HuH-7 (cell line): ENCODE measurements at places on chromosomes 12 and 14.

DNA sequence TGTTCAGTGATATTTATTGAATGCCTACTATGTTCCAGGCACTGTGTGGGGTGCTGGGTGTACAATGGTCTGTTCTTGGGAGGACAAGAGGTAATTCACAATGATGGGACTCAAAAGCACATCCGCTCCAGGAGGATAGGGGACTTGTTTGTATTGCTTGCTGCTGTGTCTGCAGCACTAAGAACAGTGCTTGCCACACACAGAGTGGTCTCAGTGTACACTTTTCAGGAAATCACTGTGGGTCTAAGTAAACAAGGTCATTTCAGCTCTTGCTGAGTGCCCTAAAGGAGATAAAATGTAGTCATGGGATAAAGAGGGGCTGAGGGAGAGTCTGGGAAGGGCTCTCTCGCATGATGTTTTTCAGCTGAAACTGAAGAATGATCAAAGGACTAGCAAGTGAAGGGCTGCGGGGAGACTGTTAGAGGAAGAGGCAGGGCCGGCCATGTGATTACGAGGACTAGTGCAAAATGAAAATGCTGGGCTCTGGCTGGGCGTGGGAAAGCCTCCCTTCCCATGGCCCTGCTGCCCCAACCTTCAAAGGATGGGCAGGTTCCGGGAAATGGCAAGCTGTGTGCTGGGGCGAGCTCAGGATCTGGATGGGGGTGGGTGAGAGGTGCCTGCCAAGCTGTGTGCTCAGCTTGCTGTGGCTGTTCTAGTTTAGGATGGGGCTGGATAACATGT, 39.1 kb downstream of the ADCK1 start:
- no peak for DNase-seq

DNA sequence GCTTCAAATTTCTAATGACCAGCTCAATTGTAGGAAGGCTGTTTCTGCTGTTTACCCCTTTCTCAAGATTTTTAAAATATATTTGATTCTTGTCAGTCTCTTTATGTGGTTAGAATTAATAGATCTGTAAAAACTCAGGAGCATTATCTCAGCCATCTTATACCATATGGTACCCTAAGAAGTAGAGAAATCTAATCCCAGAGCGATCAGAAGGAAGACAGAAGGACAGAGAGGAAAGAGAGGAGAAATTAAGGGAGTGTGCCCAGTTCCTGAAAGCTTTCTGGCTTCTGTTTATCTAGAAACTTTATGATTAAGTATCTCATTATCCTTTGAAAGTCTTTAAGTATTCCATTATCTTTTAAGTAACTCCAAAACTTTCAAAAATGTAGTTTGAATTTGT, 152.1 kb upstream of the NAV3 start:
- no peak for DNase-seq

DNA sequence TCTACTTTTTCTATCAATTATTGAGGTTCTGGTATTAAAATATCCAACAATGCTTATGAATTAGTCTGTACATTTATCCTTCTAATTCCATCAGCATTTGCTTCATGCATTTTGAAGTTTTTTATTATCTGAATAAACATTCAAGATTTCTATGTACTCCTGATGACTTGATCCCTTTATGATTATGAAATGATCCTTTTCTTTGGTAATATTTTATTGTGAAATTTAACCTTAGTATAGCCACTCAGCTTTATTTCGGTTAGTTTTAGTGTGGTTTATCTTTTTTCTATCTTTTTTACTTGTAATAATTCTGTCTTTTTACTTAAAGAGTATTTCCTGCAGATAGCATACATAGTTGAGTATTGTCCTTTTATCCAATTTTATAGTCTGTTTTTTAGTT, 106.6 kb downstream of the SNAPC1 start:
- DNase-seq = no peak

- DNase-seq = no peak
These were observed 135.8 kb downstream of the ITPR2 start for GRCh38 chr12:26697217-26697616.

DNA sequence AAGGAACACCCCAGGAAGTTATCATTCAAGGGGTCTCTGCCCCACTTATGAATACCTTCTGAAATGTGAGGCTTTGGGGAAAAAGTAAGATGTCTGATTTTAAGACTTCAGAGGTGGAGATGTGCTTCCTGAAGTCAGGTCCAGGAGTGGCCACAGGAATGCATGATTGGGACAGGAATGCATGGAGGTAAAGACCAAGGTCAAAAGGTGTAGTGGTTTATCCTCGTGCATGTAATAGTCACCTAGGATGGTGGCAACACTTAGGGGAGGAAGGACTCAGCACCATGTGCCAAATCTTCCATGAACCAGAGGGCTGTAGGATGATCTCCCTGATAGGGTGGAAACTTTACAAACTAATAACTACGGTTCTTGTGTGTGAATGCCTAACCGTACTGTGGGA, 217.3 kb downstream of the C12orf75 start:
- DNase-seq = no peak

DNA sequence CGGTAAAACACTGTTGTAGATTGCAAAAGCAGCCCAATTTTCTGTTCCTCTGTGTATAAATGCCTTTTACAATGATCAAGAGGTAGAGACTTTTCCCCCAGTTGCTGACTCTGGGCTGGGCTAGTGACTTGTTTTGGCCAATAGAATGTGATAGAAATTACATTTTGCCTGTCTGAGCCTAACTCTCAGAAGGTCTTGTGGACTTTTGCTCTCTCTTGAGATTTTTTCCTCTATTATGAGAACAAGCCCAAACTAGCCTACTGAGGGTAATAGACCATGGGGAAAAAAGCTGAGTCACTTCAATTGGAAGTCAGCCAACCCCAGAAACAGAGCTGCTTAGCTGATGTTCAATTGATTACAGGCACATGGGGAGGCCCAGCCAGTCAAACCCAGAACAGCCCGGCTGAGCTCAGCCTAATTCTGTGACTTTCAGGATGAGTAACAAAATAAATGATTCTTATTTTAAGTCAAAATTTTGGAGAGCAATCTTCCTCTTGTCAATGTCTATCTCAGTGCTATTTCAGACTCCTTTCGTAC, 61.4 kb downstream of the MYF5 start:
- DNase-seq = peak; percentile 12

GRCh38 chr14:54919330-54919729, 16.7 kb upstream of the GCH1 start:
- DNase-seq = no peak

GRCh38 chr14:66413901-66414300, 72.3 kb upstream of the CCDC196 start:
- DNase-seq = no peak

- DNase-seq = no peak
These were observed at the start of gene BDKRB1 for GRCh38 chr14:96255501-96256366. TSS of gene BDKRB1 (plus strand) at chr14:96256210. CDS start at chr14:96263683, 7,473 bp downstream.

GRCh38 chr12:47397664-47398281, 308.1 kb downstream of the RPAP3 start:
- peak; percentile 70 for DNase-seq

DNA sequence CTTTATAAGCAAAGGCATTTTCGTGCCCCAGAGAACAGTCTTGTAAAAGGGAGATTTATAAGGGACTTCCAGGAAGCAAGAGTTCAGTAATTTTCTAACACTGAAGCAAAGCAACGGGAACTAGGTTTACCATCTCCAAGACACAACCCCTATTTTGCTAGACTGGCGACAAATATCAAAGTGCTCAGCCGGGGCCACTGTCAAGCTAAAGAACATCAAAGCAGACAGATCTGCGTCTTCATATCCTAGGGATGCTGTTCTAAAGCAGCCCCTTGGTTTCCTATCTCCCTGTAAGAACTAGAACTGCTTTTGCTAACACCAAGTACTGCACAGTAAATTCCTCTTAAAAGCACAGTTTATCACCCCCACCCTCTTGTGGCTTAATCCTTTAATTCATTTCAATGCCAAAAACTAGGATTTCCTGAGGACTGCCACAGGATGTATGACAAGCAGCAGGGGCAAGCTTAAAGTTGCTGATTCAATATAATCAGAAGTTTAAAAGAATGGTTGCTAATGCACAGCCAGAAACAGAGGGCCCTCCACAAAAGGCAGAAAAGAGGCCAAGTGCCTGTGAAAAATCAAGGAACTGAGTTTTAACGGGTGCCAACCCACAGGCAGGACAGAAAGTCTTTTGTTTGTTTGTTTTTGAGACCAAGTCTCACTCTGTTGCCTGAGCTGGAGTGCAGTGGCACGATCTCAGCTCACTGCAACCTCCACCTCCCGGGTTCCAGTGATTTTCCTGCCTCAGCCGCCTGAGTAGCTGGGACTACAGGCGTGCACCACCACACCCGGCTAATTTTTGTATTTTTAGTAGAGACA, 44.0 kb upstream of the ISM2 start:
- no peak for DNase-seq

GRCh38 chr14:101022121-101022520, 118.6 kb upstream of the RTL1 start:
- DNase-seq = no peak

DNA sequence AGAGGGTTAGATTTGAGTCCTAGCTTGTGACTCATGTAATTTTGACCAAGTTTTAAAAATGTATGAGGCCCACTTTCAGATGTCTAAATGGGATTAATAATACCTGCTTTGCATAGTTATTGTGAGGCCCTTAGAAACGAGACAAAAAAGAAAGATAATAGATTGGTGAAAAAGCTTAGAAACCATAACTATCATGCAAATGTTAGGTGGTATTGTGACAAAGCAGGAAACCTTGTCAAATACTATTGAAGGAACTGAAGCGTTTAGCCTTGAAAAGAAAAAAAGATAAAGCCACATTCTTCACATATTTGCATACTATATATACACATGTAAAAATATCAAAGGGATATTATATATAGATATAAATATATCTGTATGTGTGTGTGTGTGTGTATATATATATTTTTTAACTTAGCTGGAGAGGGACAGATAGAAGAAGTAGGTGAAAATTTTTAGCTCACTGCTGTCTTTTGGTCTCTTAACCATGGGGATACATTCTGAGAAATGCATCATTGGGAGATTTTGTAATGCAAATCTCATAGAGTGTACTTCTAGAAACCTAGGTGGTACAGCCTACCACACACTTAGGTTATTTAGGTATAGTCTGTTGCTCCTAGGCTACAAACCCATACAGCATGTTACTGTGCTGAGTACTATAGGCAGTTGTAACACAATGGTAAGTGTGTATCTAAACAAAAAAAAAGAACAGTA, 270.3 kb downstream of the CCDC91 start:
- no peak for DNase-seq

GRCh38 chr14:70906793-70907175, 475 bp upstream of the PCNX1 start:
- peak; percentile 45 for DNase-seq

DNA sequence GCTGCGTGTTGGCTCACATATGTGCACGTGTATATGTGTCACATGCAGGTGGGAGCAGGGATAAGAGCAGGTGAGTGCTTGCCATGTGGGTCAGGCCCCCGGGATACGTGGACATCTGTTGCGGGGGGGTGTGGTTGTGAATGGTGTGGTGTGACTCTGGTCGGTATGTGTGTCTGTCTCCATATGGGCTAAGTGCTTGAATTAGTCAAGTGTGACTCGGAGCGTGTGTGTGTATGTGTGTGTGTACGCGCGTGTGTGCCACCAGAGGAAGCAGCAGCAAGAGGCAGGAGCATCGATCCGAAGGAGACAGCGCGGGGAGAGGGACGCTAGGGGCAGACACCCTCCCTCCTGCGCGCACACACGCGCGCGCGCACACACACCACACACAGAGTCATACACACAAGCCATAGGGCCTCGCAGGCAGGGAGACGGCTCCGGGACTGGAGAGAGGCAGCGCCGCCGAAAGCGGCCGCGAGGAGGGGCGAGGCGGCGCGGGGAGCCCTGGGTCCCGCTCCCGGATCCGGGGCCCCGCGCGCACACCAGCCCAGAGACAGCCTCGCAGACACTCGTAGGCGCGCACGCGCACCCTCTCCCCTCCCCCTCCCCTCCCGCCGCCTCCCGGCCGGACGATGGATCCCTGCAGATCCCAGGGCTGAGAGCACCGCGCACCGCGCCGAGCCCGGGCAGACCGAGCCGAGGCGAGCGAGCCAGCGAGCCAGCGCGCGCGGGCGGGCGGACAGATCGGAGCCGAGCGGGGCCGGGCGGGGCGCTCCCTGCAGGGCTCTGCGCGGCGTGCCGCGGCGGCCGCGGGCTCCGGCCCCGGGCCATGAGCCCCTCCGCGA, at the start of gene ASIC1:
Gene ASIC1 (plus strand): TSS at position 597 of the 842 bp plus-strand sequence. CDS start 1,171 bp downstream, outside the sequence.
- peak; percentile 88 for DNase-seq

DNA sequence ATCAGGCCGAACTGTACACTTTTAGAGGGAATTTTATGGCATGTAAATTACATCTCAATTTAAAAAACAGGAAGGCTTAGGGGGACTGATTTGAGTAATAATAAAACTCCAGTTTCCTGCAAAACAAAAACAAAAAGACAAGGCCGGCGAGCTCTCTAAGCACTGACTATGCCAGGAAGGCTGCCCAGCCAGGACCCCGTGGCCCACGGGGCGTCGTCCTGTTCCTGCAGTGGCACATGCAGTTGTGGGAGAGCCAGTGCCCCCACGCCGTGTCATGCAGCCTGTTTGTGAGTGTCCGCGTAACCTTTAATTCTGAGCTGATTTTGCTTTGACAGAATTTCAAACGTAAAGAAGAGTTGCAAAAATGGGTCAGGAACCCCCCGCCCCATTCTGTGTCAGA, 10.5 kb downstream of the XRCC3 start:
- DNase-seq = no peak
